ENCODE measurements at places on chromosomes 7 and 10. TPM values are rescaled to one million over a fixed set of nuclear protein-coding genes. Genes with fewer than 3 reads are reported as not detected.

GRCh38 chr7:17056491-17057142, 174.8 kb upstream of the AGR3 start:
- no peaks in the 10 kb centered on the region for H3K36me3 ChIP-seq
- H3K27me3 ChIP-seq, result no peaks in the 10 kb centered on the region
- no peak for DNase-seq
- H3K27ac ChIP-seq, result no peak overlapping the region
- H3K4me1 ChIP-seq, result no peaks in the 10 kb centered on the region

DNA sequence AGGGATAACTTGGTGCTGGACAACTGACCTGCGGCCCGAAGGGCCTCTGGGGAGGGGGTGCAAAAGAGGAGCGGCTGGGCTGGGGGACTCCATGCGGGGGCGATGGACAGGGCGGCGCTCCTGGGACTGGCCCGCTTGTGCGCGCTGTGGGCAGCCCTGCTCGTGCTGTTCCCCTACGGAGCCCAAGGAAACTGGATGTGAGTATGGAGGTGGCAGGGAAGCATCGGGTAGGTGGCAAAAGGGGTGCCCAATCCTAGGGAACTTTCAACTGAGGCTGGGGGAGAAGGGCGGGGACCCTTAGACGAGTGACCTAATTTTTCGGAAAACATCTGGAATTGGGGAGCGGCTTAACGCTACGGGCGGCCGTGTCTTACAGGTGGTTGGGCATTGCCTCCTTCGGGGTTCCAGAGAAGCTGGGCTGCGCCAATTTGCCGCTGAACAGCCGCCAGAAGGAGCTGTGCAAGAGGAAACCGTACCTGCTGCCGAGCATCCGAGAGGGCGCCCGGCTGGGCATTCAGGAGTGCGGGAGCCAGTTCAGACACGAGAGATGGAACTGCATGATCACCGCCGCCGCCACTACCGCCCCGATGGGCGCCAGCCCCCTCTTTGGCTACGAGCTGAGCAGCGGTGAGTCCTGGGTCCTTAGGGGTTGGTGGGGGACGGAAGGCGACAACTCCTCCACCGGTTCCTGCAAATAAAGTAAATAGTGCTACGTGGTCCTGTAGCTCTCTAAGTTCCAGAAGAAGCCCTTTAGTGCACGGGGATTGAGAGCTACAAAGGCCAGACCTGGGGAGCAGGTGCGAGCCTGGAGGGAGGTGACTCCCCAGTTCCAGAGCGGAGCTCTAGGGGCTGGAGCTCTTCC, 622 bp downstream of the WNT16 start:
- peak overlapping the region; percentile 28 for H3K4me3 ChIP-seq
- peaks cover 16% of the 10 kb centered on the region for H3K4me1 ChIP-seq
- no peak overlapping the region for H3K27ac ChIP-seq
- DNase-seq, result no peak
- H3K36me3 ChIP-seq, result no peaks in the 10 kb centered on the region

Gene HOXA13
- polyA plus RNA-seq, result not detected

Gene CHST15
- 9.4 TPM for polyA plus RNA-seq

- H3K27me3 ChIP-seq, result peaks cover 4% of the 10 kb centered on the region
- no peak overlapping the region for H3K4me3 ChIP-seq
- no peak for DNase-seq
- H3K27ac ChIP-seq, result no peak overlapping the region
Observed at GRCh38 chr7:121575194-121575765, 179.2 kb upstream of the FAM3C start.

DNA sequence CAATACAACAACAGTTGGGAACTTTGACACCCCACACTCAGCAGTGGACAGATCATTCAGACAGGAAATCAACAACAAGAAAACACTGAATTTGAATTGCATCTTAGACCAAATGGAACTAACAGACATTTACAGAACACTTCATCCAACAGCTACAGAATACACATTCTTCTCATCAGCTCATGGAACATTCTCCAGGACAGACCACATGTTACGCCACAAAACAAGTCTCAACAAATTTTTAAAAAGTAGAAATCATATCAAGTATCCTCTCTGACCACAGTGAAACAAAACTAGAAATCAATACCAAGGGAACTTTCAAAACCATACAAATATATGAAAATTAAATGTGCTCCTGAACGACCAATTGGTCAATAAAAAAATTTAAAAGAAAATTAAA, 212.3 kb downstream of the DNAJC1 start:
- no peaks in the 10 kb centered on the region for H3K27me3 ChIP-seq
- no peaks in the 10 kb centered on the region for H3K36me3 ChIP-seq
- no peaks in the 10 kb centered on the region for H3K4me1 ChIP-seq
- no peak overlapping the region for H3K4me3 ChIP-seq

Gene KCNMA1
- 19.6 TPM for polyA plus RNA-seq

DNA sequence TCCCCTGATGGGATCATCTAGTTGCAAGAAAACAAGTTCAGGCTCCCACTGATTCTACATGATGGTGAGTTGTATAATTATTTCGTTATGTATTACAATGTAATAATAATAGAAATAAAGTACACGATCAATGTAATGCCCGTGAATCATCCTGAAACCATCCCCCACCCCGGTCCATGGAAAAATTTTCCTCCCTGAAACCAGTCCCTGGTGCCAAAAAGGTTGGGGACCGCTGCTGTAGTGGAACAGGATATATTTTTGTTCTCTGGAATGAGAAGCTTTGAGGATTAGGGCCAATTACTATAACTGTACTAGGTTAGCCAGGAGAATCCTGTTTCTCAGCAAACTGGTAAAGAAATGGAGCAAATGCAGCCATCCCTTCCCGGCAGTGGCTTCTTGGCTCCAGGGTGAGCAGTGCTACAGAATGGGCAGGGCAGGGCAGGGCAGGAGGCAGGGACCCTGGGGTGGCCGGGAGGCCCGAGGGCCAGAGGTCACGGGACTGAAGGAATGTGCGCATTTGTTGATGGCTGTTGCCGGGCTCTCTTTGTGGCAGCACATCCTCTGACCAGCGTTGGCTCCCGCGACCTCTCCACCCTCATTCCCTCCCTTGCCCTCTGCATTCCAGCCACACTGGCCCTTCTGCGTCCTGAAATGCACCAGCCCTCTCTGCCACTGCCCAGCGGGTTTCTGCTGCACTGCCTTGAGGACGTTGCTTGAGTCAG, 162.3 kb upstream of the NPS start:
- DNase-seq, result no peak
- H3K36me3 ChIP-seq, result peaks cover 17% of the 10 kb centered on the region
- H3K27ac ChIP-seq, result no peak overlapping the region
- no peaks in the 10 kb centered on the region for H3K27me3 ChIP-seq
- H3K4me3 ChIP-seq, result no peak overlapping the region

Gene PNPLA8
- polyA plus RNA-seq, result 24.1 TPM
